ENCODE measurements at places on chromosomes 16 and 17. TPM values are rescaled to one million over a fixed set of nuclear protein-coding genes. Genes with fewer than 3 reads are reported as not detected.
A peak's percentile ranks its signal among the peaks of the same experiment; 100 is the strongest.

The ANKS3 gene
- total RNA-seq: 23.9 TPM

The TNFRSF13B gene
- total RNA-seq: not detected

The ACSM5 gene
- not detected for total RNA-seq

The SPATA20 gene
- 60.2 TPM for total RNA-seq

The DNAH17 gene
- not detected for total RNA-seq

The G6PC1 gene
- not detected for total RNA-seq

The HSD17B1 gene
- total RNA-seq: 0.81 TPM

The ETV4 gene
- 4.5 TPM for total RNA-seq

- no peak overlapping the region for H3K4me3 ChIP-seq
- peaks cover 23% of the 10 kb centered on the region for H3K27me3 ChIP-seq
- H3K27ac ChIP-seq: no peak overlapping the region
- H3K36me3 ChIP-seq: no peaks in the 10 kb centered on the region
These were observed 47.6 kb upstream of the RBBP6 start for GRCh38 chr16:24491731-24492130.

- H3K4me1 ChIP-seq: peaks cover 12% of the 10 kb centered on the region
- H3K27ac ChIP-seq: peak overlapping the region; percentile 77
- H3K4me3 ChIP-seq: no peak overlapping the region
- no peaks in the 10 kb centered on the region for H3K27me3 ChIP-seq
These were observed 13.1 kb downstream of the SPATA33 start for GRCh38 chr16:89670496-89671431.

DNA sequence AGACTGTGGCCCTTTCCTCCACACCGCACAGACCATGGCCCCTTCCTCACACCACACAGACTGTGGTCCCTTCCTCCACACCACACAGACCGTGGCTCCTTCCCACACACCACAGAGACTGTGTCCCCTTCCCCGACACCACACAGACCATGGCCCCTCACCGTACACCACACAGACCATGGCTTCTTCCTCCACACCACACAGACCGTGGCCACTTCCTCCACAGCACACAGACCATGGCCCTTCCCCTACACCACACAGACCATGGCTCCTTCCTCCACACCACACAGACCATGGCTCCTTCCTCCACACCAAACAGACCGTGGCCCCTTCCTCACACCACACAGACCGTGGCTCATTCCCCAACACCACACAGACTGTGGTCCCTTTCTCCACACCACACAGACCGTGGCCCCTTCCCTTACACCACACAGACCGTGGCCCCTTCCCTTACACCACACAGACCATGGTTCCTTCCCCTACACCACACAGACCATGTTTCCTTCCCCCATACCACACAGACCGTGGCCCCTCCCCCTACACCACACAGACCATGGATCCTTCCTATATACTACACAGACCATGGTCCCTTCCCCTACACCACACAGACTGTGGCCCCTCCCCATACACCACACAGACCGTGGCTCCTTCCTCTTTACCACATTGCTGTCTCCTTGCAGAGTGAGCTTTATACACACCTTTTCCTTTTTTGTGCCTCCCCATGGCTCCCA, 297.5 kb upstream of the FOXF1 start:
- DNase-seq: no peak
- H3K4me3 ChIP-seq: no peak overlapping the region
- H3K27ac ChIP-seq: no peak overlapping the region
- H3K4me1 ChIP-seq: peaks cover 15% of the 10 kb centered on the region

GRCh38 chr16:79835194-79835593, 234.7 kb upstream of the MAF start:
- H3K4me3 ChIP-seq: no peak overlapping the region
- no peaks in the 10 kb centered on the region for H3K4me1 ChIP-seq
- H3K27ac ChIP-seq: no peak overlapping the region
- no peak for DNase-seq
- H3K36me3 ChIP-seq: no peaks in the 10 kb centered on the region
- no peaks in the 10 kb centered on the region for H3K27me3 ChIP-seq

DNA sequence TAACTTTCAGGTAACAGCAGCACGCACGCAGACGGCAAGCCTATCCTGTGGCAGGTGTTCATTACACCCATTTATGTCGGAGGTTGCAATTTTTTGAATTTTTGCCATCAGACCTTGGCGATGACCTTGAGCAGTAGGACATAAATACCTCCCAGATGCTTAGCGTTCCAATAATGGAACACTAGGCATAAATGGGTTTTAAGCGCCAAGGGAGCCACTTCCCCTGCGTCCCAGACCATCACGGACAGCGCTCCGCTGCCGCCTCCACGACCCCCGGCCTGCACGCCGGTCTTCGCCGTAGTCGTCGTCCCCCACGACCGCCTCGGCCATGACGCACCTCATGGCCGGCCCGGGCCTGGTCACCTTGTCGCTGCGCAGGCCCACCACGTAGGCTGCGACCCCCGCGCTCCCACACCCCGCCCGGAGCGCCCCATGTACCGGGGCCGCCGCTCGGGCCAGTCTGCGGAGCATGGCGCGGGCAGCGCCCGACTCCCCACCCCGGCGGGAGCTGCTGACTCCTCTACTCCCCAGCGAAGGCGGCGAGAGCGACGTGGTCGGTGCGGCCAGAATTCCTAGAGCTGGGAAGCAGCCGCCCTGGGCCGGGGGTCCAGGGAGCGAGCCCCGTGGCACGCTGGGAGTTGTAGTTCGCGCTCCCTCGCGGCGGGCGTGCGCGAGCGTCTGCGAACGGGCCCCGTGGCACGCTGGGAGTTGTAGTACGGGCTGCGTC, 22.7 kb downstream of the TMEM235 start:
- DNase-seq: peak; percentile 53
- H3K27me3 ChIP-seq: peaks cover 9% of the 10 kb centered on the region
- H3K36me3 ChIP-seq: no peaks in the 10 kb centered on the region
- H3K4me1 ChIP-seq: peaks cover 15% of the 10 kb centered on the region
- H3K27ac ChIP-seq: no peak overlapping the region
- H3K4me3 ChIP-seq: peak overlapping the region; percentile 80

- peaks cover 91% of the 10 kb centered on the region for H3K27me3 ChIP-seq
- no peak overlapping the region for H3K4me3 ChIP-seq
- no peak for DNase-seq
These were observed 4.4 kb upstream of the LHX1 start for GRCh38 chr17:36932694-36933511.

- H3K4me1 ChIP-seq: peaks cover 52% of the 10 kb centered on the region
- H3K27ac ChIP-seq: peak overlapping the region; percentile 90
- H3K27me3 ChIP-seq: no peaks in the 10 kb centered on the region
- no peak for DNase-seq
- peaks cover 23% of the 10 kb centered on the region for H3K36me3 ChIP-seq
- H3K4me3 ChIP-seq: peak overlapping the region; percentile 91
These were observed 737 bp downstream of the CANT1 start for GRCh38 chr17:79008666-79009387.

GRCh38 chr16:71282943-71283342, 6.3 kb downstream of the CMTR2 start:
- H3K27me3 ChIP-seq: no peaks in the 10 kb centered on the region
- DNase-seq: no peak
- no peak overlapping the region for H3K4me3 ChIP-seq
- H3K4me1 ChIP-seq: peaks cover 8% of the 10 kb centered on the region
- peaks cover 16% of the 10 kb centered on the region for H3K36me3 ChIP-seq
- H3K27ac ChIP-seq: no peak overlapping the region

Data from HFFc6 (cell line).